ENCODE measurements at places on chromosomes 4 and X. TPM values are rescaled to one million over a fixed set of nuclear protein-coding genes. Genes with fewer than 3 reads are reported as not detected.

Gene ATP6AP2
- 110 TPM for total RNA-seq

Gene MORF4L2
- 616 TPM for total RNA-seq

Gene ADH1B
- total RNA-seq, result 17.2 TPM

Gene IL2RG
- not detected for total RNA-seq

Gene DCAF12L2
- 0.39 TPM for total RNA-seq

Gene SLIT2
- 29.1 TPM for total RNA-seq

Gene CDX4
- total RNA-seq, result not detected

Gene MAGEA4
- total RNA-seq, result not detected

Gene F8A2
- total RNA-seq, result not detected

Gene MAGEE1
- 1.4 TPM for total RNA-seq

Gene NOA1
- 24.3 TPM for total RNA-seq
